ENCODE measurements at places on chromosomes 5 and 9. TPM values are rescaled to one million over a fixed set of nuclear protein-coding genes. Genes with fewer than 3 reads are reported as not detected.

CNTFR gene
- 1.7 TPM for total RNA-seq

KCNV2 gene
- not detected for total RNA-seq

CBY3 gene
- not detected for total RNA-seq

NEUROG1 gene
- not detected for total RNA-seq

CARTPT gene
- total RNA-seq, result not detected

THG1L gene
- total RNA-seq, result 4.0 TPM

CDX1 gene
- total RNA-seq, result 429 TPM

COL23A1 gene
- total RNA-seq, result 1.2 TPM

WNT8A gene
- total RNA-seq, result not detected

ELOVL7 gene
- 5.8 TPM for total RNA-seq

EPB41L4B gene
- total RNA-seq, result 85.0 TPM

ACSL6 gene
- total RNA-seq, result 7.4 TPM

CDC20B gene
- total RNA-seq, result not detected

RMRP gene
- 2,659 TPM for total RNA-seq
